Aorta (tissue), 5 donors: ENCODE measurements at places on chromosomes 5 and 9.
A peak's percentile ranks its signal among the peaks of the same experiment; 100 is the strongest.

GRCh38 chr5:115807654-115808052 lies 8.8 kb downstream of the CDO1 start:
- no peaks in the 10 kb centered on the region for H3K27me3 ChIP-seq
- H3K27ac ChIP-seq, result no peak overlapping the region
- H3K36me3 ChIP-seq, result no peaks in the 10 kb centered on the region
- H3K4me1 ChIP-seq, result no peaks in the 10 kb centered on the region

DNA sequence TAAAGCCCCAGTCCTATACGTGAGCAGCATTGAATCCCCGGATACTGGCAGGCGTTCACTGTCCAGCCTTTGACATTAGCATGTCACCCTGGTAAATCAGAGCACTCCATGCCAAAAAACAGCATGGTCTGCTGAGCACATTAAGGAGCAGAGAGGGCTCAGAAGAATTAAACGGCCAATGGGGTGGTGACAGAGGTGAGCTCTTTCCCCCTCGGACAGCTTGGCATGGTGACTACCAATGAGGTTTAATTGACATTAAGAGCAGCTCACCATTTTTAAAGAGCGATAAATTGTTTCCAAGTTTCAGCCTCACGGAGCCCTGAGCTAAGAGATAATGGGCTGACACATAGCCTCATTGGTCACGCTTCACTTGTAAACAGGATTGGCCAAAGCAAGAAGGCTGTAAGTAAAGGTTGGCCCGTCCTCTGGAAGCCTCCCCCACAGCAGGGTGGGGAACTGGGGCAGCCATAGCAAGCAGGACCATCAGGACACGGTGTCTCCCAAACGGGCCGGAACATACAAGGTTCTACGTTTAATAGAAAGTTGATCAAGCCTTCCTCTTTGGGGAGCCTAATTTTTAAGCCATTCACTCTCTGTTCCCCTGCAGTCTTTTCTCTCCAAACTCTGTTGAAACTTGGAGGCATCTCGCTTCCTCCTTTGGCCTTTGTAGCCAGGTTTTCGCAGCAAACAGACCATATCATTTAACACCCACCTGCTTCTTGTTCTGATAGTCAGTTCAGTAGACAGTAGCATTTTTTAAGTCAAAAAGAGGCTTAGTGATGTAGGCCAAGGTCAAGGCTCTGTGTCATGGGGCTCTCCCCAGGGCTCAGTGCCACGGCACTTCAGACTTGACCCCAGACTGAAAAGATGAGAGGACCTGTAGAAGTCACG lies 25.9 kb downstream of the QRFP start:
- H3K27me3 ChIP-seq, result no peaks in the 10 kb centered on the region
- peaks cover 2% of the 10 kb centered on the region for H3K36me3 ChIP-seq
- DNase-seq, result peak; percentile 16
- no peak overlapping the region for H3K27ac ChIP-seq

DNA sequence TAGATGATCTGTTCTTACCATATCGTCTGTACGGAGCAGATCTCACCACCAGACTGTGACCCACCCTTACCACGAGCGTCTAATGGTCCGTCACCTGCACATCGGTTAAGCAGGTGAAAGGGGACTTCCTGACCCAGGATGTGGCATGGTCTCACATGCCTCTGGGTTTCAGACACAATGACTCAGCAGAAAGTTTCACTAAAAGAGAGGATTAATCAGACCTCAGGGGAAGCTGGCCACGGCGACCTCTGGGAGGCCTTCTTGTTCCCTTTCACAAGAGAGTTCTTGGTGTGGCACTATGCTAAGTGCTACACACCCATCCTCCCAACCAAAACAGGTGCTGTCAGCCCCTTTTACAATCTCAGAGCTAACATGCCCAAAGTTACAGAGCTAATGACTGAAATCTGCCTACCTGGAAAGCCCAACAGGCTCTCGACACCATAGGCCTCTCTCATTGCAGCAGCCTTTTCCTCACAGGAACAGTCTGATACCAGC lies 41.6 kb downstream of the ADAMTS12 start:
- no peak overlapping the region for H3K27ac ChIP-seq
- no peaks in the 10 kb centered on the region for H3K27me3 ChIP-seq
- DNase-seq, result no peak
- no peak overlapping the region for H3K4me3 ChIP-seq

- peak; percentile 56 for DNase-seq
- no peaks in the 10 kb centered on the region for H3K27me3 ChIP-seq
- H3K27ac ChIP-seq, result no peak overlapping the region
Observed at GRCh38 chr9:272251-273213, 57.9 kb downstream of the DOCK8 start.

DNA sequence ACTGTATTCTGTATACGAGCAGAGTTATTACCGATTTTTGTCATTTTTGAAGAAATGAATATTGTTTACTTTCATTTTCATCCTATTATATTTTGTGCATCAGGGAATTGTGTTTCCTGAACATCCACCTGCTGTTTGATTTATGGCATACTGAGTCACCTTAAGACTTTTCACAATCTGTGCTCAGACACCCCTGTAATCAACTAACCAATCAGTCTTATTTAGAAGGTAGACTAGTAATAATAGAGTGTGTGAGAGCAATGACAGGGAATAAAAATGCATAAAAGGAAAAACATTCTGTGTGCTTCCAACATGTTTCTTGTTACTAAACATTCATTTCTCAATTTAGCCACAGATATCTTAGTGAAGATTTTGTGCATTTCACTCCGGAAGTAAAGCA lies 1413.6 kb upstream of the ACO1 start:
- H3K4me3 ChIP-seq, result no peak overlapping the region
- H3K36me3 ChIP-seq, result no peaks in the 10 kb centered on the region
- no peak overlapping the region for H3K27ac ChIP-seq
- no peak for DNase-seq
